AG04450 (cell line): ENCODE measurements at places on chromosomes 7 and 10.

- no peak for DNase-seq
These were observed 29.6 kb upstream of the IL6 start for GRCh38 chr7:22697322-22697859.

DNA sequence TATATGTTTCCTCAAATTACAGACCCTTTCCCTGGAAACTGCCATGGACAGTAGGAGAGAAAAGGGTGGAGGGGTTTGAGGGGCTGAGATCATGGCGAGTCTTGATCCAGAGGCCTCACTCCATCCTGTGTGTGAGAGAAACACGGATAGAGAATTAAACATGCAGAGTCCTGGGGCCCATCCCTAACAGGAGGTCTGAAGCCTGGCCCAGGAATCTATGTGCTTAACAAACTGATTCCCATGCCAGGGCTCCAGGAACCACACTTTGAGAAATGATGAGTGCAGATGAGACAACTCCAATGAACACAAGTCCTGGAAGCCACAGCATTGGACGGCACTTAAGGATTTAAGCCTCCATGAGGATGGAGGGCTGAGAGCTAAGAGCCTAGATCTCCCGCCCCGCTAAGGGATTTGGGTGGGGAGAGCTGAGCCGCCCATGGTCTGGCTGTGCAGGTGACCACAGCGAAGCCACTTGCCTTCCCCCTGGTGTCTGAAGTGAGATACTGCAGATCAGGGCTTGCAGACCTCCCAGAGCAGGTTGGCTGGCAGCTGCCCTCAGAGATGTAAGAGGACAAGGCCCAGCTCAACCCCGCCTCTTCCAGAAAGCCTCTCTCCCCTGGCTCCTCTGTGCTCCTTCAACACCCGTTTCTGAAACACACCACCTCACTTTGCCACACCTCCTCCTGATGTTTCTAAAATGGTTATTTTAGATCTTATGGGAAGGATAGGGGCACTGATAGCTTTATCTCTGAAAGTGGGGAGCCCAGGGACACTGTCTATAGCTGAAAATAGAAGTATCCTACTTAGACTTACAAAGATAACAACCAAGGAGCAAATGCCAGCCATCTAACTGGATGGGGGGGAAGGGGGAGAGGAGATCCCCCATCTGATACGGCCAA, 24.8 kb upstream of the EIF5AL1 start:
- DNase-seq: no peak

DNA sequence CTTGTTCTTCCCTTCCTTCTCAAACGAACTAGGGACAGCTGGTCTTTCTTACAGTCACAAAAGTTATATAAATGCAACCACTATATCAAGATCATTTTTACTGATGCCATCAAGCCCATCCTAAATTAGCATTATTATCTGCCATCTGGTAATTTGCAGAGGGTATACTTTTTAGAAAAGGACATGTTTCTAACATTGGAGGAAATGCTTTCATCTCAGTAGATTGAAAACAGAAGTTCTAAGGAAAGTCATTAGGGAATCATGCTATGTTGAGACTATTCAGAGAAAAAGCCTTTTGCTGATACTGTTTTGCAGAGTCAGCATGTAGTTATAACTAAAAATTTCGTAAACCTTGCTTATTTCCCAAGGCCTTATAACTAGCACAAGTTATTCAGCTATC, 146.7 kb downstream of the WNT2 start:
- DNase-seq: no peak

DNA sequence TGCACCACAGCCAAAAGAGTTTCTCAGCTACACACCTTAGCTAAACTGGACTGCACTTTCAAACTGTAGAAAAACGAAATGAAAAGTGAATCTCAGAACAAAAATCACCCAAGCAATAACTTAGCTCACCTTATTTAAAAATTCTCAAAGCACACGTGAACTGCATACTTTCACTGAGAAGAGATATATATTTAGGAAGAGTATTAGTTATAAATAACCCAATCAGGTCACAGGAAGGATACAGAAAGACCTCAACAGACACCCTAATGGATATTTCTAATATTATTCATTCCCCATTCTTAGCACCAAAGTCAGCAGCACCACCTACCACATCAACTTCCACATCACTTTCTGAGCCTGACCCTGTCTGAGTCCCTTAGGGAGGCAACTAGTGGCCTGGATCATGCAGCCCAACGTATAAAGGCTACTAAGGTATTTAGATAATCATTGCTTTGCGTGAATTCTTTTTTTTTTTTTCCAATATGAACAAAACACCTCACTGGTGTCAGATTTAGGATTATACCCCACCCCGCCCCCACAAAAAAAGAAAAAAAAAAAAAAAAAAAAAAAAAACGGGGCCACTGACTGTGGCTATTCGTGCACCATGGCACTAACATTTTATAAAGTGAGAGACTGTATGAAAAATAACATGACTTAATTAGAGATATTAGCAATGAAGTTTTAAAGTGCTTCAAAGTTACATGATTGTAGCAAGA, 2.6 kb downstream of the ABI1 start:
- no peak for DNase-seq
